ENCODE measurements at places on chromosomes 11 and 22.

GRCh38 chr11:12629601-12630313 is 44.5 kb upstream of the TEAD1 start:
- DNase-seq = no peak

- DNase-seq = no peak
Observed at GRCh38 chr11:17014321-17014832, at the start of gene PLEKHA7. Gene PLEKHA7, minus strand, starts transcription at chr11:17014414. Its CDS starts 13 bp downstream, at chr11:17014401.

- no peak for DNase-seq
Observed at GRCh38 chr22:45316796-45317526, 7.2 kb downstream of the FAM118A start.

DNA sequence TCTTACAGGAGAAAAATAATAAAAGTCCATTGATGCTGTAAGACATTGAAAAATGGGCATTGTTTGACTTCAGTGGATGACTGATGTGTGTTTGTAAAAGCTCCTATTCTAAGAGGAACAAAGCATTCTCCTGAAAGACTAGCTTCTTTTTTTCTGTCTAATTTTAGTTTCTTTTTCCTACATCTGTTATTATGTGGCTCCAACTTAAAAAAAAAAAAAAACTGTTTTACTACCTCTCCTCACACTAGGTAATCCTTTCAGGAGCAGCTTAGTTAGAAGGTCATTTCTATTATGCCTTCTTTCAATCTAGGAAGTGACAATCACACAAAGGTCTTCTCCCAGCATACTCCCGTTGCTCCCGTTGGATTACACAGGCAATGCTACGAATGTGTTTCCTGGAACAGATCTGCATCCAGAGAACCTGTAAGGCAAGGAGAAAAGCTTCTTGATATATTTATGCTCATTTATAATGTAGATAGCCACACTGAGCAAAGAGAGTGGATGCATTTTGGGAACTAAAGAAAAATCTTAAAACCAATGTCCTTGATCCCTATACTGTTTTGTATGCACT is 595.1 kb upstream of the CCDC179 start:
- DNase-seq = no peak
